ENCODE measurements at places on chromosomes 3 and 15.

DNA sequence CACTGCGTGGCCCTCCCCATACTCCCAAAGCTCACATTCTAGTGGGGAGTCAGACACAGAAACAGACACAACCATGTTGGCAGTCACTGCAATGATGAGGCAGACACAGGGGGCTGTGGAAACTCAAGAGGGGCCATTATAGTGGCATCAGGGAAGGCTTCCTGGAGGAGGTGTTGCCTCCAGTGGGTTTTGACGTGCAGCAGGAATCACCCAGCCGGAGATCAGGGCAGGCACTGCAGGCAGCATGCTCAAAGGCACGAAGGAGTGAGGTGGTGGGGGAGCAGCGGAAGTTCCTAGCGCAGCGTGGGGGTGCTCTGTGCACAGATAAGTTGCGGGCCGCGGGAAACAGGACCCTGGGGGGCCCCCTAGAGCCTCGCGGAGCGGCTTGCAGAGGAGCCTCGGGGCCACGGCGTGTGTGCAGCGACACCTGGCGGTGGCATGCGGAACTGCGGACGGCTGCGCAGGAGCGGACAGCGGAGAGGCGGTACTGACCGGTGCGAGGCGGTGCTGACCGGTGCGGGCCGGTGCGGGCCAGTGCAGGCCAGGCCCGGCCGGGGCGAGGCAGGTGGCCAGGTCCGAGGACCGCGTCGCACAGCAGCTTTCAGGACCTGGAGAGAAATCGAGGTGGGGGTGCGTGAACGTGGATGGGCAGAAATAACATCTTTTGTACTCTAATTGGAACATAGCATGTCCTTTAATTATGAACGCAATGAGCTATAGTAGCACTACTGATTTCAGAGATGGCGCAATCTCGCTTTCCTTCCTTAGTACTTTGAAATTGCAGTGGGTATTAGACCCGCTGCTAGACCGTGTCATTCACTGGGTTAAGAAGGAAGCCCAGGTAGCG, 101.5 kb downstream of the FBLN2 start:
- DNase-seq, result peak; percentile 86

DNA sequence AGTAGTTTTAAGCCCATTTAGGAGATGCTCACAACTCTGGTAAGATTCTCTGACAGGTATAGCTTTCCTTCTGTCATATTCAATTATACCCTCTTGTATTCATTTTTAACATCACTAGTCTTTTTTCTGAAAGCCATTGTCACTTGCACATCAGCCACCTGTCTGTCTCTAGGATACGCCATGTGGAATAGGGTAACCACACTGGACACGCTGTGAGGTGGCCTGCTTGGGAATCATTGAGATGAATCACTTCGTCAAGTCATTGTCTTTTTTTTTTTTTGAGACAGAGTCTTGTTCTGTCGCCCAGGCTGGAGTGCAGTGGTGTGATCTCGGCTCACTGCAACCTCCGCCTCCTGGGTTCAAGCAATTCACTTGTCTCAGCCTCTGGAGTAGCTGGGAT, 7.4 kb downstream of the TM6SF1 start:
- no peak for DNase-seq

DNA sequence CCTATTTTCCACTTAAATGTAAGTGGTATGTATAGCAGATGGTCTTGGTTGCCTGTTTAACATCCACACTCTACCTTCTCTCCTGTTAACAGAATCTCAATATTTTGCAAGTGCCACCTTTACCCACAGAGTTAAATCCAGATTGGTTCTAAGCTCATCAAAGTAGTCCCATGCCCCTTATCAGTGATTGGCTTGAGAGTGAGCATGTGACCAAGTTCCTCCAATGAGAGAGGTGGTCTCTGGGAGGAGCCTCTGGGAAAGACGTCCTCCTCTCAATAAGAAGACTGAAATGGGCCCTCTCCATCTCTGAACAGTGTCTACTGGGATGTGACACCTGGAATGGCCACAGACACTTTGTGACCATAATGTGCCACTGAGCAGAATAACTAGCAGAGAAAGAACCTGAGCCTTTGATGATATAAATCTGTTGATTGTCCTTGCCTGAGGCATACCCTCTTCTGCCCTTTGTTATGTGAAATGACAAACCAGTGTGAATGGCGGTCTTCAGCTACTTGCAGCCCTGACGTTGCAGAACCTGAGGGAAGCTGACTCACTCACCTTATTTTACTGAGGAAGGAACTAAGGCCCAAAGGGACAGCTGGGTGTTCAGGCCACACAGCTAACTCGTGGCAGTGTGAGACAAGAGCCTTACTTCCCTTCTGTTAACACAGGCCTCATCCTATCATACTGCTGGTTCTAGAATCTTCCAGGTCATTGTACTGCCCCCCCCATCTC, 42.4 kb upstream of the LARS2 start:
- DNase-seq, result peak; percentile 11

DNA sequence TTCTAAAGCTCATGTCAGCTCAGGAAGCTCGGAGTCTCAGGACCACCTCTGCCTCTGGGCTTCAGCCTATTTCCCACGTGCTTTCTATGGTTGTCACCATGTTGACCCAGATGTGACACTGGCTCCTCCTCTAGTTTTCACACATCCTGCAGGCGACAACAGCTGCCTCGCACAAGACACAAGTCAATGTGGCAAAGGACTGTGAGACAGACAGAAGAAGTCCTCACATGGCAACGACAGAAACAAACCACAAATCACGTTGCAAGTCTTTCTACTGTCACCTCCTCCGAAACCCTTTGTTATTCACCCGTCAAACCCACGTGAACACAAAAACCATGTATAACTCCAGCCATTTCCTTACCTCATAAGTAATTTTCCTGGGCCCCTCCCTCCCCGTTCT, 194.5 kb downstream of the MEX3B start:
- no peak for DNase-seq

DNA sequence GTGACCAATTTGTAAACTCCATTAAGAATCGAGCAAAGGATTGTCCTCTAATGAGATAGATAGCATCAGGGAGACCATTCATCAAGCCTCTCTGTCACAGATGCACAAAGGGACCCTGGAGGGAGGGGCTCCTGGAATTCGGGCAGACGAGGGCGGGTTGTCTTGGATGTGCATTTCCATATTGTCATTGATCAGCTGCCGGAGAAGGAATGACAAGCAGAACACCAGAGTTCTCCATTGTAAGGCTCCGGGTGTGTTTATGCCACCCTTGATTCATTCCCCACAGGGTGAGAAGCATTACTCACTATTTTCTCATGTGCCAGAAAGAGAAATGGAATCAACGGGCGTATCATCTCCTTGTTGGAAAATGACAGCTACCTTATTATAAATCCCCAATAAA, 167.5 kb downstream of the EBLN2 start:
- no peak for DNase-seq

GRCh38 chr3:138127636-138128365, 4.4 kb downstream of the A4GNT start:
- no peak for DNase-seq

- DNase-seq, result no peak
Observed at GRCh38 chr3:125406070-125406469, 30.9 kb upstream of the ZNF148 start.

GRCh38 chr3:154040283-154040682, 80.9 kb upstream of the ARHGEF26 start:
- peak; percentile 5 for DNase-seq

All from erythroblast (primary cell).